ENCODE measurements at places on chromosomes 7 and 10.

DNA sequence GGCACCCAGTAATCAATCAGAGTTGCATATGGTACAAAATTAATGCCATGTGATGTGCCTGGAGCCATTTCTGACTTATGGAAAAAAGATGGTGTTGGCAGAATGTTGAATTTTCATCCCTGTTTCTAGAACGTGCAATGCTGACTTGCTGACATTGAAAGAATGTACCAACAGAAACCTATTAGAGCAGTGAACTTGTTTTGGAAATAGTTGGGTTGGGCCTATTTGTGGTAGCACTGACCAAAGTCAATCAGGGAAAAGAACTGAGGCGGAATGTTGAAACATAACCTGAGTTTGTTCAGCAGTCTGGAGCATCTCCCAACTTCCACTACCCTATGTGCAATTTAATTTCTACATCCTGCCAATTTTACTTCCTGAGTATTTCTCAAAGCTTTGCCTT, 11.7 kb upstream of the KIAA1217 start:
- no peak for DNase-seq

- DNase-seq, result no peak
These were observed 27.0 kb downstream of the C10orf120 start for GRCh38 chr10:122672655-122673054.

GRCh38 chr10:112585960-112586359, 138.9 kb downstream of the VTI1A start:
- no peak for DNase-seq

DNA sequence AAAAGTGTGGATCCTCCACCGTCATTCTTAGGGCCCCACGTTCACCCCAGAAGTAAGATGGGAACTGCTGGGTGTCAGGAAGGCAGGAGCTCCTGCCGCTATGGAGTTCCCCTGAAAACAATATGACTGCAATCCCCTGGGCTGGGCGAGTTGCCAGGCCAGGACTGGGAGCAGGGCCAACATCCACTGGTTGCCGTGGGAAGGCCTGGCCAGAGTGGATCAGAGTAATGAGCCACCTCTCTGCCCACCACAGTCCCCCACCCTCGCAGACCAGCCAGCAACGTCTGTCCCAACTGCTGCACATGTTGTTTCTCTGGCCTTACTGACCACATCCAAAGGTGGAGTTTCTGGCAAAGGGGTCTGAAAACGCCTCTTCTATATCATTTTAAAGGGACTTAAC, 86.6 kb downstream of the STRA8 start:
- DNase-seq, result no peak
